Activated T-cell treated with anti-CD3 and anti-CD28 coated beads, Interleukin-2, amount 50 U/mL, for 24 hours (primary cell): ENCODE measurements at places on chromosomes 6 and 20.

DNA sequence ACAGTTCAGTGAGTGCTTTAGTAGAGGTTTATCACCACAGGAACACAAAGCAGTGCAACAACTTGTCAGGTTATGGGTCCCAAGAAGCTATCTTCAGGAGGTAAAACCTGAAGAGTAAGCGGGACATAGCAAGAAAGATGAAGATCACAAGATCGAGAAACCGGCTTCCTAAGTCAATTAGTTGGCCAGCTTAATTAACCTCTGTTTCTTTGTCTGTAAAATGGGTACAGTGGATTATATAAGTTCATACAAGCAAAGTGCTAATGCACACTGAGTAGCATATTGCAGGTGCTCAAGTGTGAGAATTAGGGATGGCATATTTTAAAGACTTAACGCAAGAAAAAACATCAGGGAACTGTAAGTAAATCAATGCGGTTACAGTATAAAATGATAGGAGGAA is 12.5 kb downstream of the FBXO30 start:
- DNase-seq = no peak

DNA sequence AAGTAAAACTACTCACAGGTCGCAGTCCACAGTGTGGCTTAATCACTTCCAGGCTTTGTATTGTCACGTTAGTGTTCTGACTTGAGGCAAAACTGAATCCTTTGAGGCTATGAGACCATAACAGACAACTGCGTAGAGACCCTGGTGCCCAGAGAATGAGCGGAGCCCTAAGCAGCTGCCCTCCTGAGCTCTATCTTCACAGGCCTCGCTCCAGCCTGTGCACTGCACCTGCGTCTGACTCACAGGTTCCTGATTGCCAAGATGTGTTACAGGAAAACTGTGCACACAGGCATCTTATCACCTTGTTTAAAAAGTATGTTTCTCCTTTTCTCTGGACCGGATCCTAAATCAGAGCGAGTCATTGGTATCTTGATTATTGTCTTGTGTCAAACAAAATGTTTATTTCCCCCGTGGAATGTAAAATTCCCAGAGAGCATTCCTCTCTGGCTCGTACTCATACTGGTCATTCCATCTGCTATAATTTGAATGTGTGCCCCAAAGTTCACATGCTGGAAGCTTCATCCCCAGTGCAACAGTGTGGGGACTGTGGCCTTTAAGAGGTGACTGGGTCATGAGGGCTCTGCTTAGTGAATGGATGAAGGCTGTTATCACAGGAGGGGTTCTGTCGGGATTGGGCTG is 25.7 kb downstream of the PRR18 start:
- no peak for DNase-seq

GRCh38 chr6:136108361-136108945 is 141.7 kb downstream of the MTFR2 start:
- no peak for DNase-seq

GRCh38 chr20:33838035-33838864 is 27.1 kb downstream of the CHMP4B start:
- DNase-seq = no peak

GRCh38 chr6:148760258-148760534 is 13.4 kb downstream of the UST start:
- no peak for DNase-seq

- DNase-seq = no peak
These were observed 10.7 kb downstream of the CCN5 start for GRCh38 chr20:44725837-44726236.

DNA sequence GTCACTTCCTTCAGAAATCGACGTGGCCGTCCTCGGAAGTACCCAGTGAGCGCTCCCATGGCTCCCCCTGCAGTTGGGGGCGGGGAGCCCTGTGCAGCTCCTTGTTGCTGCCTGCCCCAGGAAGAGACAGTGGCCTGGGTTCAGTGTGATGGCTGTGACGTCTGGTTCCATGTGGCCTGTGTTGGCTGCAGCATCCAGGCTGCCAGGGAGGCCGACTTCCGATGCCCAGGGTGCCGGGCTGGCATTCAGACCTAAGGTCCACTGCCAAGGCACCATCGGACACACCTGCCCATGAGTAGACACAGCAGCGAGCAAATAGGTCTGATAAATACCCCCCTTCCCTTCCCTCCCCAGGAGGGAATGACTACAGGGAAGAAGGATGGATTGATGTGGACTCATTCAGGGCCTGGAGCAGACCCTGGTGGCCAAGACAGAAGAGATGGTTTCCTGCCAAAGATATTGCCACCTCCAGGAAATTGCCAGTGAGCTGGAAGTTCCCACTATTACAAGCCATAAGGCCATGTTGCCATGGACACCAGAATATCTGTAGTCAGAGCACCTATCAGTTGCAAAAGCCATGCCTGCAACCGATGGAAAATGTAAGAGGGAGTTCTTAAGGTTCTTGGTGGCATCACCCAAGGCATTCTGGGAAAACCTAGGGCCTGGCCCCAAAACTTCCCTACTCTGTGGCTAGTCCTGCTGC is 4.2 kb downstream of the TCF19 start:
- no peak for DNase-seq

DNA sequence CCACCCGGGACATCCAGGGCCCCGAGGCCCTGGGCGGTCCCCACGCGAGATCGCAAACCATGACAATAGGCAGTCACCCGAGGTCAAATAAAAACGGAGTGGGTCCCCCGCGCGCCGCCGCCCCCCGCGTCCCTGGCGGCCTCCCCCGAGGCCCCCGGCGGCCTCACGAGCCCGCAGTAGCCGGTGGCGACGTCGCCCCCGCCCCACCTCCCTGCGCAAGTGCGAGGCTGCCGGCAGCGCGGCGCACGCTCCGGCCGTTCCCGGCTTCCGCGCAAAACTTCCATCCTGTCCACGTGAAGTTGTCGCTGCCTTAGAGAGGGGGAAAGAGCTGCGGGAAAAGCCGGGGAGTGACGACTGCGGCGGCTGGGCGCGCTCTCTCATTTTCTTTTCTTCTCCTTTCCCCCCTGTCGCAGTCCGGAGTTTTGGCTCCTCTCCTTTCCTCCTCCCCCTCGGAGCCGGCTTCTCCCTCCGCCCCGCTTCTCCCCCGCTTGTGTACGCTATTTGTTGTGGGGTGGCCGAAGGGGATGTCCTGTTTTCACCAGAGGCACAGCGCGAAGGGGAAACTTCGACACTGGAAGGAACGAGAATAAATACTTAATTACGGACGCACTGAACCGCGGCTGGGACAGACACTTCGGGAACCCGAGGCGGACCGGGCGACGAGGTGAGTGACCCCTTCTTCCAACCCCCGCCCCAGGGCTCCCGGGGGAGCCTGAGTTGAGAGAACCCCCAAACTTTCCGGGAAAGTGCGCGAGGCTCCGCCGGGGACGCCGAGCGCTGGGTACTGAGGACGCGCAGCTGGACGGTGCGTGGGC is at the start of gene EYA4:
EYA4 (plus strand) TSS at position 272 of the 815 bp plus-strand sequence. CDS start 33,424 bp downstream, outside the sequence.
- DNase-seq = no peak

- no peak for DNase-seq
These were observed 153.9 kb downstream of the MRPL14 start for GRCh38 chr6:43973357-43973756.

- no peak for DNase-seq
These were observed 74.8 kb downstream of the HACE1 start for GRCh38 chr6:104784884-104785283.

DNA sequence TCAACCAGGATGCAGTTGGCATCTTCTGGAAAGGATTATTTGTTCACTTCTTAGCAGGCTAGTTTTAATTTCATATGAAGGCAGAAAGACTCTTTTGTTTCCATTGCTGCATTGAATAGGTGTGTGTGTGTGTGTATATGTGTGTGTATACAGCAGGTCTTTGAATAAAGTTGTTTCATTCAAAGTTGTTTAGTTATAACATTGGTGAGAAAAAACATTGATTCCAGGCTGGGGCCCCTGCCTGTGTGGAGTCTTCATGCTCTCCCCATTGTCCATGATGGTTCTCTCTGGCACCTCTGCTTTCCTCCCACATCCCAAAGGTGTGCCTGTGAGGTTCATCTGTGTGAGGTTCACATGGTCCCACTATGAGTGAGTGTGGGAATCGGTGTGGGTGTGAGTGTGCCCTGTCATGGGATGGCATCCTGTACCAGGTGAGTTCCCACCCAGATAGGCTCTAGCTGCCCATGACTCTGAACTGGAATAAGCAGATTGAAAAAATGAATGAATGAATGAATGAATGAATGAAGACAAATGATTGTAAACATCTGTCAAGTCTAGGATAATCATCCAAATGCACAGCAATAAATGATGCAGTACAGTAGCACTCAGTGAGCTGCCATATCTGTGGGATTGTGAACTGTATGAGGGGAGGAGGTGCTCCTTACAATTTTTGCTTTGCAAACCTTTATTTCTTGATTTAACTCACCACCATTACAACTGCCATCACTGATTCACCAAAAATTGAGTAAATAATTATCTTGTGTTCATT is 156.0 kb downstream of the ADGRG6 start:
- no peak for DNase-seq

DNA sequence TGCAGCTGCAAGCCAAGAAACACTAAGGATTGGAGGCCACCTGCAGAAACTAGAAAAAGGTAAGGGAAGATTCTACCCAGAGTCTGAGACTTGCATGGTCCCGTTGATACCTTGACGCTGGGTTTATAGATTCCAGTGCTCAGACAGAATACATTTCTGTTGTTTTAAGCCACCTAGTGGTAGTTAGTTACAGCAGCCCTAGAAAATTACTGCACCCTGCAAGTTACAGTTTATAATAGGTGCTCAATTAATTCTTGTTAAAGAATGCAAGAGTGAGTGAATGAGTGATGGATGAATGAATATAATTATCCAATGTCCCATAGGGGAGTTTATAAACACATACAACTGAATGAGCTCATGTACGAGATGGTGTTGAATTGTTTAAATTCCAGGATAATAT is 453.1 kb upstream of the SLC35B3 start:
- DNase-seq = no peak

- no peak for DNase-seq
These were observed 31.0 kb downstream of the E2F3 start for GRCh38 chr6:20432692-20433091.

GRCh38 chr6:5095236-5095635 is 10.1 kb downstream of the PPP1R3G start:
- no peak for DNase-seq

DNA sequence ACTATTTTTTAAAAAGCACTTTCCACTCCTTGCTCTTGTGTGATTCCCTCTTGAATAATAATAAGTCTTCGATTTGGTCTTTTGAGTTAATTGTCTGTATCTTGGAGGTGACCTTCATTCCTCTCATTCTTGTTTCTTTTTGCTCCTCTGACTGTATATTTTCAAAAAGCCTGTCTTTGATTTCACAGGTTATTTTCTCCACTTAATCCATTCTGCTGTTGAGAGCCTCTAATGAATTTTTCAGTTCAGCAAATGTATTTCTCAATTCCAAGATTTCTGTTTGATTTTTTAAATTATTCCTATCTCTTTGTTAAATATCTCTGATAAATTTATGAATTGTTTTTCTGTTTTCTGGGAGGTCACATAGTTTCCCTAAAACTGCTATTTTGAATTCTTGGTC is 21.7 kb upstream of the KIAA1586 start:
- DNase-seq = no peak

GRCh38 chr20:20366876-20367574 is 879 bp upstream of the INSM1 start:
- DNase-seq = peak; percentile 39

GRCh38 chr6:13099771-13100170 is 228.6 kb downstream of the TBC1D7 start:
- DNase-seq = no peak

DNA sequence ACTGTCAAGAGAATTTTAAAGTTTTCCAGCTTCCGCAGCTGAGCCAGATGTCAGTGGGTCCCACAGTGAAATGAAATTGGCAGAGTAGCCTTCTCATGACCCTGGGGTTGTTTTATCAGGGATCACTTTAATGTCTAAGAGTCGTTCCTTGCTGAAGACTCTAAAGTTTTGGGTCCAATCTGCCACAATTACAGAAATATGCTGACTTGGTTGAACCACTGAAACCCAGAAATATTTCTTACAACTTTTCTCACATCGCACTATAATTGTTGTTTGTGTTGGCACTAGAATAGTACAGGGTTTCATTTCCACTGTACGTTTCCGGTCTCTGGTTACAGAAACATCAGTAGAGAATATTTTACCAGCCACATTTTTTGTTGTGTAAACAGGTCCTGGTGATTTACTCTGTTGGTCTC is 109.0 kb downstream of the HMGCLL1 start:
- no peak for DNase-seq

- peak; percentile 68 for DNase-seq
These were observed 146.4 kb downstream of the AKAP7 start for GRCh38 chr6:131281471-131282270.

DNA sequence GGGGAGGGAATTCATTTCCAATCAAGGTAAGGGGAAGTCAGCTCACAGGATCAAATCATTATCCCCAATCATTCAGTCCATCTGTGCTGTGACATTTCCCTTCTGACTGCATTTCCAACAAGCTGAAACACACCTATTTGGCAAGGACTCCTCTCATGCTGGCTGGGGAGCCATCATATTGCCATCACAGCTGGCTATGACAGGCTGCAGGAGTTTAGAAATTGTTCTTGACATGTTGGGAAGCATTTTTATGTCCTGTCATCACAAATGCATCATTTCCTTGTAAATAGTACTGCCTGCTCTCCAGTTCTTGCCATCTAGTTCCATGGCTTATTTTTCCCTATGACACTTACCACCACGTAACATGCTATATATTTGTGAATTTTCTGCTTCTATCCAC is 113.9 kb upstream of the TMEM170B start:
- DNase-seq = no peak

DNA sequence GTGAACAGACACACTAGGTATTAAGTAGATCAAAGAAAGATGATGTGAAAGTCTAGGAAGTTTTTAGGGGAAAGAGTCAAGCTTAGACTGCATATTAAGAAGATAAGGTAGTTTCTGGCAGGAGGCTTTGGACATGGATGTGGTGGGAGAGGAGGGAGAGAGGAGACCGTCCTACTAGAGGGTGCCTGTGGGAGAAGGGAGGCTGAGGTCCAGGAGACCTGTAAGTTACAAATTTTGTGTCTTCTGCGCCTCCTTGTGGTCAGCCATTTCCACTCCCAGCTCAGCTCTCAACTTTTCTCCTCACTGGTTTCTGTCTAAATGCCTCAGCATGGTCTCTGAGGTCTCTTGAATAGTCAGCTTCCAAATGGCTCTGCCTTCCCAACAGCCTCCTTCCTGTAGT is 193.5 kb downstream of the UNC5CL start:
- no peak for DNase-seq

DNA sequence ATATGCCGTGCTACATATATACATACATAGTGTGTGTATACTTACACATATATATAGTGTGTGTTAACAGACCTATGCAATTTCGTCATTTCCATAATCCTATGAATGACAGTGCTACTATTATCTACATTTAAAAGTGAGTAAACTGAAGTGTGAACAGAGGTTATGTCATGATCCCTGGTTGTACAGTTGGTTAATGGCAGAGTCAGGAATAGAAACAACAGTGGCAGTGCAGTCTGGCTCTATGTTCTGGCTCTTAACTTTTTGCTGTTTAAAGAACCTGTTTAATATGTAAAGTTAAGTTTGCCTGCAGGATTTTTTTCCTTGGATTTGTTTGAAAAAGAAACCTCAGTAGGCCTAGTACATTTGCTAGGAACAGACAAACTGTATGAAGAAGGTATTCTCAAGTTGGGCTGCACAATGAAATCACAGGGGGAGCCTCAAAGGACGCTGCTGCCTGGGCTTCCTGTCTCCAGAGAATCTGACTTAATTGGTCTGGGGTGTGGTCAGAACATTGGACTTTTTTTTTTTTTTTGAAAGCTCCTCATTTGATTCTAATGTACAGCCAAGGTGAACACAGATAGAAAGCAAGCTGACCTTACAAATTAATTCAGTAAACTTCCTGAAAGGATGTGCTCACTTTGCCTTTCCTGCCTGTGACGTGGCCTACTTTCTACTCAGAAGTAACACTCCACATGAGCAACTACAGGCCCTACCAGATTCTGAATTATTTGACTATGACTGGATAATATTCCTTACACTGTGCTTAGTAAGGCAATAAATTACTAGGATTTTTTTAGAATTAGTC is 29.4 kb downstream of the PLCB1 start:
- DNase-seq = no peak
